CD4-positive, alpha-beta T cell (primary cell): ENCODE measurements at places on chromosomes 11 and 22. TPM values are rescaled to one million over a fixed set of nuclear protein-coding genes. Genes with fewer than 3 reads are reported as not detected.

DNA sequence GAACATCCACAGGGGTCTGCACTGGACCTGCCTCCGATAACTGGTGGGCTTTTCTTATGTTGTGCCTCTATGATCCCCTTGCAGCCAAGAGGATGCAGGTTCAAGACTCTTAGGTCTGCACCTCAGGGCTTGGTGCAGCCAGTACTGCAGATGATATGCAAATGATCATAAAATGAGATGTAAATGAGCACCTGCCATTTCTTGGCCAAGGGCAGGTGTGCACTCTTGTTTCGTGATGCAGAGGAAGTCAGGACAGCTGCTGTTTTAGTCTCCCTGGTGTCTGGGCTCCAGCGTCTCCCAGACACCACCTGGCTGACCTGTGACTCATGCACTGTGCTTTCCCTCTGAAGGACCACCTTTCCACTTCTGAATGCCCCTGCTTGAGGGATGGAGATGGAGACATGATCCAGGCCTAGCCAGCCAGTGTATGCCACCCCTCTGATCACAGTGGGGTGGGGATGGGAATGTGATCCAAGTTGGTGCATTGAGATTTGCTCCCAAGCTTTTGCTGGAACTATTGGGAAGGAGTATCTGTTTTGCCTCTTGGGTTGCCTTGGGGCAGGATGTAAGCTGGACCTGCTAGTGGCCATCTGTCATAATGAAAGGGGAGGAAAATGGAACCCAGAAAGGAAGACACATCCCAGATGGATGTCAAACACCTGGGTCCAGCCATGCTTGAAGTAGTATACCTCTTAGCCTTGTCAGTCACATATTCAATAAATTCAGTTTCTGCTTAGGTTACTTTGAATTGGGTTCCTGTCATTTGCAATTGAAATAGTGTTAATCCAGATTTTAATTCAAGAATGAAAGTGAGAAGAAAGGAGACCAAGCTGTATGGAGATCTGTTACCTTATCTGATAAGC is 3.3 kb upstream of the KCNJ11 start:
- DNase-seq = no peak

GRCh38 chr11:387193-387793 is 6.7 kb upstream of the PKP3 start:
- no peak for DNase-seq

ALKBH3 gene
- total RNA-seq = 17.2 TPM

SNX32 gene
- 0.61 TPM for total RNA-seq

RIBC2 gene
- not detected for total RNA-seq
